ENCODE measurements at places on chromosomes 3 and 15.

- no peak overlapping the region for H3K27ac ChIP-seq
- no peaks in the 10 kb centered on the region for H3K27me3 ChIP-seq
- H3K4me3 ChIP-seq: no peak overlapping the region
- no peak for DNase-seq
- no peaks in the 10 kb centered on the region for H3K4me1 ChIP-seq
Measured at GRCh38 chr3:57173687-57174086, 8.5 kb upstream of the IL17RD start.

DNA sequence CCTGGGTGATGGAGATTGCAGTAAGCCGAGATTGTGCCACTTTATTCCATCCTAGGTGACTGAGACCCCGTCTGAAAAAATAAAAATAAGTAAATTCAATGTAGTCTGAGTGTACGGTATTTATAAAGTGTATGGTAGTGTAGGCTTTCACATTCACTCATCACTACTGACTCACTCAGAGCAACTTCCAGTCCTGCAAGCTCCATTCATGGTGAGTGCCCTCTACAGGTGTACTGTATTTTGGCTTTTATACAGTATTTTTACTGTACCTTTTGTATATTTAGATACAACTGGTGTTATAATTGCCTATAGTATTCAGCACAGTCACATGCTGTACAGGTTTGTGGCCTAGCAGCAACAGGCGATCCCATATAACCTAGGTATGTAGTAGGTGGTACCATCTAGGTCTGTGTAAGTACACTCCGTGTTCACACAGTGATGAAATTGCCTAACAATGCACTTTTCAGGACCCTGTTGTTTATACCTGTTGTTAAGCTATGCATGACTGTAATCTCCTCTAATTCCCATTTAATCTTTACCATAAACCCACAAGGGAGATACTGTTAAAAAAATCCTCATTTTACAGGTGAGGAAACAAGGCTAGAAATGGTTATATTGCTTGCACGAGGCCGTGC lies 19.3 kb downstream of the CACNA1D start:
- no peak overlapping the region for H3K4me3 ChIP-seq
- no peak overlapping the region for H3K27ac ChIP-seq
- peaks cover 9% of the 10 kb centered on the region for H3K4me1 ChIP-seq
- H3K36me3 ChIP-seq: peaks cover 3% of the 10 kb centered on the region
- no peaks in the 10 kb centered on the region for H3K27me3 ChIP-seq
- DNase-seq: no peak

DNA sequence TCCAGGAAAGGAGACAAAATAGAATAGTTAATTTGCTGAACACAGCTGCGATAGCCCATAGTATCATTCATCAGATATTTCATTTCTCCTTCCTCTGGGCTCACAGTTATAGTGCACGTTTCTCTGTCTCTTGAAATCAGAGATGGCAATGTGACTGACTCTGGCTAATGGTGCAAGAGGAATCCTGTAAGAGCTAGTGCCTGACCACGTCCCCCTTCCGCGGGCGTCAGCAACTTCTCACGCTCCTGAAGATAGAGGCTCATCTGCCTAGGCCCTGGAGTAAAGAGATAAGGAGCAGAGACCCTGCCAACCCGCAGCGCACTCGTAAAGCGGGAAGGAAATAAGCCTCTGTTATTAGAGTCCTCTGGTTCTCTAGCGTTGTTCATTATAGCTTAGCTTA lies 391.8 kb downstream of the VPS13C start:
- DNase-seq: no peak
- H3K27me3 ChIP-seq: peaks cover 8% of the 10 kb centered on the region
- H3K36me3 ChIP-seq: no peaks in the 10 kb centered on the region
- H3K27ac ChIP-seq: no peak overlapping the region

DNA sequence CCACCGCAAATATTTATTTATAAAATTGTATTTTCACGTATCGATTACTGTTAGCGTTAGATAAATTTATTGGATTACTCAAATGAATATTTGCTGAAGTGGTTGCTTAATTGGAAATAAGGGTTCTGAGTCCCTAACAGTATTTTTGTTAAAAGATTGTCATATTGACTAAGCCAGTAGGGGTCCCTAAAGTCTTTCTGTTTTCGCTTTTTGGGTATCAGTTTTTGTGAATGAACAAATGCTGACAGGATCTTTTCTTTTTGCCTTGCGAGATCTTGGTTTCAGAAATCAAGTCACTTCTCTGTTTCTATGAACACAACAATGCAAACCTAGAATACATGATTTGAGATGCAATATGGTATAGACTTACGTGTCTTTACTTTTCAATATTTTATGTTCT lies 7.1 kb downstream of the RAD51 start:
- no peaks in the 10 kb centered on the region for H3K36me3 ChIP-seq
- H3K4me1 ChIP-seq: no peaks in the 10 kb centered on the region
- H3K27ac ChIP-seq: no peak overlapping the region

DNA sequence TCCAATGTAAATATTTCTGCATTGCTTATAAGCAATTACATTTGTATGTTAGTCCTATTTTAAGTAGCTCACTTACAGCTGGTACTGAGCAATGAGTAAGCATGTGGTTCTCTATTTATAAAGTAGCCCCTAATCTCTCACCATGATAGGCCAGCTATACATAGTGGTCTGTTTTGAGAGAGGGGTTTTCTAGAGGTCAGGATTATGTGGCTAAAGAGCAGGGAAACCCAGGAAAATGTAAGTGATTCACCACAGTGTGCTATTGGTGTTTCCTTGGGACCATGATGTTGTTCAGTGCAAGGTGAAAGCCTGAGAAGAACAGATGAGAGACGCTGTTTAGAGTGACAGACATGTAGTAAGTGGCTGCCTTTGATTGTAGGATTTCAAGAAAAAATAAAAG lies 26.4 kb downstream of the RBMS3 start:
- H3K36me3 ChIP-seq: no peaks in the 10 kb centered on the region
- H3K4me1 ChIP-seq: no peaks in the 10 kb centered on the region
- H3K27me3 ChIP-seq: no peaks in the 10 kb centered on the region
- H3K27ac ChIP-seq: no peak overlapping the region

DNA sequence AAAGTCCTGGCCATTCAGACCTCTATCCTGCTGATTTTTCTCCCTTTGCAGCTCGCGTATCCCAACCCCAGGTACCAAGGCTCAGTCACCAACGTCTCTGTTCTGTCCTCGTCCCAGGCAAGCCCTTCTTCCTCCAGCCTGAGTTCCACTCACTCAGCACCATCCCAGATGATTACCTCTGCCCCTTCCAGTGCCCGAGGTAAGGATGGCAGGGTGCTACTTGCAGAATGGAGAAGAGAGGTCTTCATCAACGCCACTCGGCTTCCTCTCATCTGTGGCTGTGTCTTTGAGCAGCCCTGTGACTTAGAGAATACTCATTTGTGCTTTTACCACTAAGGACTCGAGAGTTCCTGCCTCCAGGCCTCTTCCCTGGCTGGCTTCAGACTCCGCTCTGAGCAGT lies 22.6 kb upstream of the MANF start:
- no peak overlapping the region for H3K27ac ChIP-seq
- H3K4me1 ChIP-seq: no peaks in the 10 kb centered on the region
- H3K27me3 ChIP-seq: no peaks in the 10 kb centered on the region
- DNase-seq: no peak
- H3K4me3 ChIP-seq: no peak overlapping the region

DNA sequence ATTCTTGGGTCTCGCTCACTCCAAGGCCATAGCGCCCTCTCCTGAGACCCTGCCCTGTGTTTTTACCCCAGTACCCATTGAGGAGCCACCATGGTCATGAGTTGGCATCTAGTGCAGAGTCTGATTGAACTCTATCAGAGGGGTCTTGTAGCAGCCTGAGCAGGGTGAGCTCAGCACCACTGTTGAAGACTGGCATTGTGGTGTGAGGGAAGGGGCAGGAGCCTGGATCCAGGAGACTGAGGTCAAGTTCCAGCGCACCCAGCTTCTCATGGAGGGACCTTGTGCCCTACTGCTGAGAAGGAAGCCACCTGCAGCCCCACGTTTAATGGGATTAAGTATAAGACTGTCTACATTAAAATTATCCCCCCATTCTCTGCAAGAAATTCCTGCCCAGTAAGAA lies 65.8 kb upstream of the LARS2 start:
- no peak overlapping the region for H3K27ac ChIP-seq
- no peak for DNase-seq
- H3K4me1 ChIP-seq: no peaks in the 10 kb centered on the region
- H3K27me3 ChIP-seq: no peaks in the 10 kb centered on the region
- no peak overlapping the region for H3K4me3 ChIP-seq

DNA sequence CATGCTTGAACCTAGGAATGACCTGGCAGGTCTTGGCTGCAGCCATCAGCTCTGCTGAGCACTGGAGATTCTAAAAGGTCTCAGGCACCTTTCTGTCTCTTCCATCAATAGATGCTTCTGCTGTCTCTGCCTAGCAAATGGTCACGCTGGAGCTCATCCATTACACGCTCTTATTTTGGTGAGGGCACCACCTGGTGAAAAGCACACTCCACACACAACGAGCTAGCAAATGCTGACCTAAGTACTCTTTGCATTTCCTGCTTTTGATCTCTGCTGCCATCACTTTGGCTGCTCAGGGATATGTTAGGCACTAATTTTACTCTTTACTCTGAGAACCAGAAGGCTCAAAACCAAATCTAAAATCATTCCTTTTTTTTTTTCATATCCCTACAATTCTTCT lies 91.3 kb downstream of the RAB11A start:
- no peak overlapping the region for H3K27ac ChIP-seq
- DNase-seq: no peak
- no peak overlapping the region for H3K4me3 ChIP-seq
- no peaks in the 10 kb centered on the region for H3K4me1 ChIP-seq

DNA sequence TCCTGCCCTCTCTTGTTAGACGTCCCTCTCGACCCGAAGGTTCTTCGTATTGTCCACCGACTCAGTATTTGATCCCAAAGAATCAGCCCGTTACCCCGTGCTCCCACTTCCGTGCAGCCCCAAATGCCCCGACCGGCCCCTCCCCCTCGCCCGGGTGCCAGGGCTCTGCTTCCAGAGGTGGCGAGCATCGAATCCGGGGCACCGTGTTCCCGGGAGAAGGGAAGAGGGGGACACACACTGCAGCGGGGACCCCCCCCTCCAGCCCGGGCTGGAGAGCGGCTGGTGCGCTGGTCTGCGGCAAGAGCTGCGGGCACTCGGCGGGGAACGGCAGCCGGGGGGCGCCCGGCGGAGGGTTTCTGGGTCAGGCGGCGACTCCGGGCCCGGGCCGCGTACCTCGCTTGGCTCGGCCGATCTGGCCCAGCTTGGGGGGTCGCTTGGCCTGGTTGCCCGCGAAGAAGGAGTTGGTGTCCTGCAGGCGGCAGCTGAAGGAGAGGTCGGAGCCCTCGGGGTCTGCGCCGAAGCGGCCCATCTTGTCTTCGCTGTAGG lies 556 bp downstream of the CAMK2N2 start:
- H3K4me1 ChIP-seq: peaks cover 27% of the 10 kb centered on the region

GRCh38 chr3:100317912-100318311 lies 16.6 kb upstream of the NIT2 start:
- no peak overlapping the region for H3K27ac ChIP-seq
- peaks cover 4% of the 10 kb centered on the region for H3K36me3 ChIP-seq
- DNase-seq: no peak
- no peak overlapping the region for H3K4me3 ChIP-seq

DNA sequence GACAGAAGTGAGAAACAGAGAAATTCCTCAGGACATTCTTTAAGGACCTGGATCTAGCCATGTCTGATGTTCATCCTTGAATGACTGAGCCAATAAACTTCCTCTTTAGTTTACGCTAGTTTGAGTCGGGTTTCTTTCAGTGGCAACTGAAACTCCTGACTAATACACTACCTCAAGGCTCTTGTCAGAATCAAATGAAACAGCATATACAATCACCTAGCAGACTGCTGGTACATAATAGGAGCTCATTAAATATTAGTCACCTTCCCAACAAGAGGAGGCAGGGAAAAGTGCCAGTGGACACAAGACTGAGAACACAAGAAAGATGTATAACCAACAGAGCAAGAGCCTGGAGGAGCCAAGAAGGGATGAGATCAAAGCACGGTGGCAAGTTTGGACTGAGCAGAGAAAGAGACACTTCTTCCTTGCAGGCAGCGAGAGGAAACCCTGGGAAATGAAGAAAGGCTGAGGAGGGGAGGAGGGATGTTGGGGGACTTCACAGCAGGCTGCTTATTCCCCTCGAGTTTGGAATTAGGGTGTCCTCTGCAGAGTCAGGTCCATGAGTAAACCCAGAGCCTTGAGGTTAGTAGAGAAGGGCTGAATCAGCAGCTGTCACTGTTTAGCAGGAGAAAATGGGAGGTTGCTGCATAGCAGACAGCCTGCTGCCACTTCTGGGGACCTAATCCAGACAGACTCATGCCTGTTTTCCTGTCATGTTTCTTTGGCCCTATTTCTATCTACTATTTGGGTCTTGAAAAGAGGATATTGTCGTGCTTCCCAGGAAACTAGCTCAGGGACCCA lies 73.3 kb downstream of the MRPL46 start:
- H3K36me3 ChIP-seq: no peaks in the 10 kb centered on the region
- H3K27ac ChIP-seq: no peak overlapping the region
- no peaks in the 10 kb centered on the region for H3K4me1 ChIP-seq
- H3K4me3 ChIP-seq: no peak overlapping the region
- DNase-seq: no peak

DNA sequence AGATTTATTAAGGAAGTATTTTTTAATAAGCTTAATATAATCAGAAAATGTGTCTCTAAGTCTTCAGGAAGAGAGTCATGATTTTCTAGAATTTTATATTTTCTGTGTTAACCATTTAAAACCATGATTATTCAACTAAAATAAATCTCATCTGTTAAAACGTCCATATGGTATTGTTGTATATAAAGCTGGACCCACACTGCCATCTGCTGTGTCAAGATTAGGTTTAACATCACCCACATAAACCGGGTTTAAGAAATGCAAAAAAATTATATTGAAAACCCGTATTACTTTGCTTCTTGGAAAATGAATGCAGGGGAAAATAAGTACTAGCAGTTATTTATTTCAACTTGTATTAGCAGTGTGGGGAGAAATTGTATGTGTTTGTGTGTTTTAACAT lies 9.5 kb upstream of the CCDC66 start:
- H3K36me3 ChIP-seq: no peaks in the 10 kb centered on the region
- H3K4me3 ChIP-seq: no peak overlapping the region
- no peaks in the 10 kb centered on the region for H3K4me1 ChIP-seq

DNA sequence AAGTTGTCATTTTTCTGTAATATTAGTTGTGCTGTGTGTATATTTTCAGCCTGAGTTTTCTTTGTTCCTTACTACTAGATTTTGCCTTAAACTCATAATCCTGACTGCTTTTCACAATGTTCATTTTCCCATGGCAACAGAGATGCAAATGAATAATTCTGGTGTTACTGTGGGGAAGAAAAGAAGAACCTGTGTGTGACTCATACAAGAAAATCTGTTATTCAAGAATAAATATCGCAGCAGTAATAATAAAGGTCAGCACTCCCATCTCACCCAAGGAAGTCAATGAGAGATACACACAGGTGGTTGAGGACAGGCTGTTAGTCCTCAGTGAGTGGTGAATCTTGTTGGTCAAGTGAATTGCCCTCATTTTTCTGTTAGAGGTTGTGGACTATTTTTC lies 656.6 kb upstream of the NAALADL2 start:
- H3K27me3 ChIP-seq: no peaks in the 10 kb centered on the region
- H3K4me1 ChIP-seq: no peaks in the 10 kb centered on the region
- no peaks in the 10 kb centered on the region for H3K36me3 ChIP-seq

- no peaks in the 10 kb centered on the region for H3K36me3 ChIP-seq
- H3K4me3 ChIP-seq: no peak overlapping the region
- no peak overlapping the region for H3K27ac ChIP-seq
- DNase-seq: no peak
- H3K4me1 ChIP-seq: no peaks in the 10 kb centered on the region
Measured at GRCh38 chr15:73889053-73889761, 15.8 kb downstream of the TBC1D21 start.

All from adrenal gland (tissue), 19 donors.